ENCODE measurements at places on chromosomes 11 and 22.
A peak's percentile ranks its signal among the peaks of the same experiment; 100 is the strongest.

- no peak for DNase-seq
These were observed 95.1 kb downstream of the BLID start for GRCh38 chr11:122020902-122021301.

DNA sequence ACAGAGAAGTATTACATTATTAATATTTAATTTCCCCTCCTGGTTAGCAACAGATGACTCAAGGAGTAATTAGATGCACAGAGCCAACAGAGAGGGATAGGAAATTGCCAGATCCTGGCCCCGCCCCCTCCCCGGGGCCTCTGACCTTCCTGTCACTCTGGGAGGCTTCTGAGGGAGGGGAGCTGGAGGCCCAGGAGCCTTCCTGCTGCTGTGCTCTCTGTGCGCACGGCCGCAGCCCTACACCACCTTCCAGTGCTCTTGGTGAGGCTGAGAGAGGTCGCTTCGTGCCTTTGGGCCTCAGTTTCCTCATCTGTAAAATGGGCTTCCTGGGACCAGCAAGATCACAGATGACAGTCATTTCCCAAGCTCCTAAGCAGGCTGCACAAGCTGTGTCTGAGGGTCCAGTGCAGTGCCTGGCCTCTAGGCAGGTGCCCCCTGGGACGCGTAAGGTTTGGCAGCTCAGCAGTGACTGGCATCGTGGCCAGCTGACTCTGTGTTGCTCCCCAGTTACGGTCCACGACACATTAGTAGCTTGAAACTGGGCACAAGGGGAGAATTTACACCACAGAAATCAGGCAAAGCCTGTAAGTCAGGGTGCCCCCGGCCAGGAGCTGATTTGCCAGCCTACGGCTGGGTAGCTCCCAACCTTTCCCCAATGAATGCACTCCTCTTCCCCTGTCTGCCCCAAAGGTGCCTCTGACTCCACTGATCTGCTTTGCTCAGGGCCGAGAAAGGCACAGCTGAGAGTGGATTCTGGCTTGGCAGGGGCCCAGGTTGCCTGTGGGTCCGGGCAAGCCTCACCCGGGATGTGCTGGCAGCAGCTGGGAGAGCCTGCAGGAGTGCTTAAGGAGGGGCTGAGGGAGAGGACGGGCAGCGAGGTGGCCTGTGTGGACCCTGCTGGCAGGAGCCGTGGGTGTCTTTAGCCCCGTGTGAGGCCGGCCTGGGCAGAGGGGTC is 2.3 kb downstream of the ADORA2A start:
- DNase-seq: no peak

DNA sequence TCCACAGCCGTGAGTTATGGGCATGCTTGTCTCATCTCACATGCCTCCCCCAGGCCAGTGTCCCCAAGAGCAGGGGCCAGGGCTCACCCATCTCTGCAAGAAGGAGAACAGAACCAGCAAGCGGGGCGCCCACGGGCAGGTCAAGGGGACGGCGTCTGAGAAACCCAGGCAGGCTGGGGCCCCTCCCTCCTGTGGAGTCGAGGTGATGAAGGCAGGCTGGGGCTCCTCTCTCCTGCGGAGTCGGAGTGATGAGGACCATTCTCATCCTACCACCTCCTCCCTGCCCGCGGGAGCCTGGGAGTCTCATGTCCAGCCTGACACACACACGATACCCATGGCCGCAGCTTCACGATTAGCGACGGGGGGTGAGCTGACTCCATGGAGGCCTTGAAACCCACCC is 141.9 kb downstream of the CTTN start:
- no peak for DNase-seq

GRCh38 chr11:31442086-31442485 is 67.3 kb downstream of the IMMP1L start:
- no peak for DNase-seq

GRCh38 chr11:108854346-108854745 is 189.5 kb downstream of the DDX10 start:
- peak; percentile 7 for DNase-seq

- no peak for DNase-seq
These were observed 58.1 kb downstream of the POLD3 start for GRCh38 chr11:74650498-74650897.
